Endothelial cell of umbilical vein (primary cell): ENCODE measurements at places on chromosomes 5 and 9. TPM values are rescaled to one million over a fixed set of nuclear protein-coding genes. Genes with fewer than 3 reads are reported as not detected.

DNA sequence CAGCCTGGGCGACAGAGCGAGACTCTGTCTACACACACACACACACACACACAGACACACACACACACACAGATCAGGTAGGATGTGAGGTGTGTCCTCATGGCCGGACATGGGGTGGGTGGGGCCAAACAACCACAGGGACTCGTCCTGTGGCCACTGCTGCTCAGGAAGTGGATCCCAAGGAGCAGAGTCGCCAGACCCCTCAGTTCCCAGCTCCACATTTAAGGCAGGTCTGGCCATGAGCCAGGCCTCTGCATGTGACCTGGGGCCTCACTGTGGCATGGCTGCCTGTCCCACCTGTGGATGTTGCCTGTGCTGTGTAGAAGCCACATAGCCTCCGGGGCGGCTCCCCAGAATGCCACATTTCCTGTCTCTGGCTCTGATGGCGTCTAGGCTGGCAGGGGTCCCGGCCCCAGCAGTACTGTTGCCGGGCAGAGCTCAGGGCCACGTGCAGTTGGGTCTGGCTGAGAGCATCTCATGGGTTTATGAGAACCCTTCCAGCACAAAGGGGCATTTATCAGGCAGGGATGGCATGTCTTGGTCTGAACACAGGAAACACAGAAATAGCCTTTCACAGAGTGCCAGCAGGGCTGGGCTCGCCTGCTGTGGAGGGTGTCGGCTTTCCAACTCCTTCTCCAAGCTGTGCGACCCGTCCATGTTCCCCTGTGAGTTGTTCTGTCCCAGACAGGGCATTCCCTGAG lies 9.9 kb upstream of the NINJ1 start:
- no peak for DNase-seq
- no peaks in the 10 kb centered on the region for H3K27me3 ChIP-seq
- no peak overlapping the region for H3K4me3 ChIP-seq
- H3K4me1 ChIP-seq, result peaks cover 3% of the 10 kb centered on the region
- no peaks in the 10 kb centered on the region for H3K36me3 ChIP-seq

- H3K4me1 ChIP-seq, result no peaks in the 10 kb centered on the region
- H3K36me3 ChIP-seq, result no peaks in the 10 kb centered on the region
- DNase-seq, result no peak
- H3K27me3 ChIP-seq, result no peaks in the 10 kb centered on the region
- H3K27ac ChIP-seq, result no peak overlapping the region
Measured at GRCh38 chr5:18553269-18553668, 919.0 kb downstream of the TAF11L14 start.

DNA sequence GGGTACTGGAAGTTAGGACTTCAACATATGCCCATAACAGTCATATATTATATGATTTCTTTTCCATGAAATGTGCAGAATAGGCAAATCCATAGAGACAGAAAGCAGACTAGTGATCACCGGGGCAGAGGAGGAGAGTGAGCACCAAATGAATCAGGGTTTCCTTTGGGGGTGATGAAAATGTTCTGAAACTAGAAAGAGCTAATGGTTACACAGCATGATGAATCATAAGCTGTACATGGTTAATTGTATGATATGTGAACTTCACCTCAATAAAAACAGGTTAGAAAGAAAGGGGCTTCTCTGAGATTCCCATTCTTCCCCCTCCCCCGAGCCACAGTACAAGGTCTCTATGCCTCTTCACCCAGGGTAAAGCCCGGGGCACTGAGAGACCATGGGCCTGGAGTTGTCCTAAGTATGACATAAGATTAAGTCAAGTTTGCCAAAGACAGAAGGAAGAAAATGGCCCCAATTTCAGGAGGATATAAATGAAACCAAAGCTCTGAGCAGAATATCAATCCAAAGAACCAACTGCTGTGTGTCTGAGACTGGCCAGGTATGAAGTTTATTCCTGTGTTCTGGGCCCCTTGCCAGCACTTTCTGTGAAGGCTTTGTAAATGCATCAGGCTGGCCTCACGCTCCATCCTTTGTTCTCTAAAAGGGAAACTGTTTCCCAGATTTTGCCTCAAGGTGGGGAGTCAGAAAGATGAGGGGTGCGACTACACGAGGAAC lies 243.8 kb downstream of the CDK5RAP2 start:
- no peaks in the 10 kb centered on the region for H3K36me3 ChIP-seq
- DNase-seq, result no peak
- no peak overlapping the region for H3K4me3 ChIP-seq
- peaks cover 2% of the 10 kb centered on the region for H3K27me3 ChIP-seq
- no peak overlapping the region for H3K27ac ChIP-seq

GRCh38 chr9:35923927-35924763 lies 14.9 kb downstream of the SPAAR start:
- no peak overlapping the region for H3K27ac ChIP-seq
- no peak for DNase-seq

GRCh38 chr5:143206196-143207053 lies 197.1 kb downstream of the NR3C1 start:
- H3K4me3 ChIP-seq, result no peak overlapping the region
- H3K4me1 ChIP-seq, result peaks cover 18% of the 10 kb centered on the region
- H3K27me3 ChIP-seq, result no peaks in the 10 kb centered on the region
- no peak overlapping the region for H3K27ac ChIP-seq
- no peaks in the 10 kb centered on the region for H3K36me3 ChIP-seq
- no peak for DNase-seq

DNA sequence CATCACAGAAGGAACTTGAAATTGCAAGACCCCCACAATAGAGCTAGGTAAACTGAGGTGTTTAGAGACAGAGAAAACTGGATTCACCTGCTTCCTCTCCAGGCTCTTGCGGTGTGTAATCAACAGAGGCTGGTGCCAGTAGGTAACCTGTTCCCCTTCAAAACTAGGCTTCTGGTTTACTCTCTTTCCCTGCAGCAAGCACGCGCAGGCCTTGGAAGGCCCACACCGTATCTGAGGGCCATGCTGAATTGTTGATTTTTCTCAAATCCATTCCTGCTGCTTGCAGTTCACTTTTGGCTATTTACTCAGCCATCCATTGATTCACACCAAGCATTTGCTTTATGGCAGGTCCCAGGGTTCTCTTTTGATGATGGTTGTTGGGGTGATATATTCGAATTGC lies 667 bp upstream of the FRRS1L start:
- H3K27me3 ChIP-seq, result peaks cover 31% of the 10 kb centered on the region
- no peak for DNase-seq
- H3K4me1 ChIP-seq, result no peaks in the 10 kb centered on the region
- no peak overlapping the region for H3K27ac ChIP-seq
- no peak overlapping the region for H3K4me3 ChIP-seq

DNA sequence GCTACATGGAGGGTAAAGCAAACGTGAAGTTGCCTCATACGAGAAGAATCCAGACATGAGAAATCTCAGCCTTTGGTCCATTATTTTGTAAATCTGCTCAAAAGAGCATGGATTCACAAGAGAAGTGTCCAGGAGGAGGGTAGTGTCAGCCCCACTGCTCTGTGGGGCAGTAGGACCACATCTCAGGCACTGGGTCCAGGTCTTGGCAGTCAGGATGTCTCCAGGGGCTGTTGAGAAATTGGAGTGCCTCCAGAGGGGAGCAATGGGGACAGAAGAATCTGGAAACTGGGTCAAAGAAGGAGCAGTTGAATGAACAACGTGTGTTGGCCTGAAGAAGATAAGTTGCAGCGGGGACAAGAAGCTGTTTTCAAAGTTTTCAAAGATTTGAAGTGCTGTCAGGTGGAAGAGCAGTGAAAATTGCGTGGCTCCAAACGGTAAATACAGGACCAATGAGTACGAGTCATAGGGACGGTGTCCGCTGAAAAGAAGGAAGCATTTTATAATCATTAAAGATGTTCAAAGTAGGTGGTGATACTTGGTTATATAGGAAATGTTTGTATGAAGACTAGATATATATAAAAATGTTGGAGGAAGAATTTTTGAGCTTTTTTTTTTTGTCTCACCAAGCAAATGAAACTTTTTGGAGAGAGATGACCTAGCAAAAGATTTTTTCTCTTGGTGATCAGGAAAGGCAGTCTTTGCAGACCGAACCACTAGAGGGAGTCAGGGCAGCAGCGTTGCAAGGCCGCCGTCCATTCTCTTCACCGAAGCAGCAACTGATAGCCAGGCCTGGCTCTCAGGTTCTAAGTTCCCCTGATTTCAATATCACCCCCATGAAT lies 57.1 kb upstream of the ZBED3 start:
- no peaks in the 10 kb centered on the region for H3K27me3 ChIP-seq
- no peak overlapping the region for H3K27ac ChIP-seq
- H3K4me1 ChIP-seq, result peaks cover 10% of the 10 kb centered on the region

GRCh38 chr5:62633243-62633642 lies 54.6 kb downstream of the LRRC70 start:
- H3K27ac ChIP-seq, result no peak overlapping the region
- H3K27me3 ChIP-seq, result no peaks in the 10 kb centered on the region
- H3K4me1 ChIP-seq, result no peaks in the 10 kb centered on the region
- H3K4me3 ChIP-seq, result no peak overlapping the region
- no peaks in the 10 kb centered on the region for H3K36me3 ChIP-seq

GRCh38 chr5:179375236-179375685 lies 30.0 kb upstream of the ADAMTS2 start:
- no peaks in the 10 kb centered on the region for H3K27me3 ChIP-seq
- no peaks in the 10 kb centered on the region for H3K36me3 ChIP-seq

- H3K4me3 ChIP-seq, result no peak overlapping the region
- H3K27me3 ChIP-seq, result no peaks in the 10 kb centered on the region
- no peaks in the 10 kb centered on the region for H3K36me3 ChIP-seq
- peaks cover 13% of the 10 kb centered on the region for H3K4me1 ChIP-seq
- DNase-seq, result no peak
Measured at GRCh38 chr9:95874303-95874988, 1.0 kb upstream of the ERCC6L2 start.

- no peak overlapping the region for H3K4me3 ChIP-seq
- no peak for DNase-seq
- peaks cover 15% of the 10 kb centered on the region for H3K36me3 ChIP-seq
- no peaks in the 10 kb centered on the region for H3K4me1 ChIP-seq
- no peak overlapping the region for H3K27ac ChIP-seq
Measured at GRCh38 chr9:114205171-114206015, 50.1 kb downstream of the COL27A1 start.

DNA sequence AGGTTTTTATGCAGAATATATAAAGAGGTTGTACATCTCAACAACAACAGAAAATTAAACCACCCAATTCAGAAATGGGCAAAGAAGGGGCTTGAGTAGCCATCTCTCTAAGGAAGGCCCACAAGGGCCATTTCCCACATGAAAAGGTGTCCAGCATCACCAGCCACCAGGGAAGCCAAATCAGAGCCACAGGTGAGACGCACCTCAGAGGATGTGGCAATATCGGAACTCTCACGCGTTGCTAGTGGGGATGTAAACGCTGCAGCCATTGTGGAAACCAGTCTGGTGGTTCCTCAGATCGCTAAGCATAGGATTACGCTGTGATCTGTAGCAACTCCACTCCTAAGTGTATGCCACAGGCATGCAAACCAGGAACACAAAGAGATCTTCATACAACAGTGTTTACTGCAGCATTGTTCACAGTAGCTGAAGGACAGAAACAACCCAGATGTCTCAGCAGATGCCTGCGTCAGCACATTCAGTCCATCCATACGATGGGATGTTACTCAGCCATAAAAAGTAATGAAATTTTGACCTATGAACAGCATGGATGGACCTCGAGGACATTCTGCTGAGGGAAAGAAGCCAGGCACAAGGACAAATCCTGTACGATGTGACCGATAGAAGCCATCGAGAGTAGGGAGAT lies 84.3 kb upstream of the CACNA1B start:
- H3K4me1 ChIP-seq, result no peaks in the 10 kb centered on the region
- H3K27me3 ChIP-seq, result no peaks in the 10 kb centered on the region
- peaks cover 27% of the 10 kb centered on the region for H3K36me3 ChIP-seq
- H3K4me3 ChIP-seq, result no peak overlapping the region
- no peak overlapping the region for H3K27ac ChIP-seq
- DNase-seq, result no peak

DNA sequence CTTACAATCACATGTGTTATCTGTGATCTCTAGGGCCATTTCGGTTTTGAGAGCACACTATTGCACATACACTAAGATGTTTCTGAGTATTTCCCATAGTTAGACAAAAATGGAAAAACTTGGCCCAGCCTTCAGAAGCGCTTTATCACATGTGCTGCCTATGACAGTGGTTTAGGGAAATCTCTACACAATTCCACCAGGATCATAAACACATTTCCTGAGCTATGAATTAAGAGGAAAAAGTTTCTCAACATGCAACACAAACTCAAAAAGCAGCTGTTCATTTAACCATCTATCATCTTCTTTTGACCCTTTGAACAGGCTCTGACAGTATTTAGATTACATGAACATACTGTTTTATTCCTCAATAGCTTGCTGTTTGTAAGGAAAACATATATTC lies 15.1 kb downstream of the FGF1 start:
- no peak overlapping the region for H3K27ac ChIP-seq
- DNase-seq, result no peak
- peaks cover 8% of the 10 kb centered on the region for H3K4me1 ChIP-seq
- no peaks in the 10 kb centered on the region for H3K36me3 ChIP-seq

- no peak overlapping the region for H3K4me3 ChIP-seq
- no peak overlapping the region for H3K27ac ChIP-seq
- peaks cover 2% of the 10 kb centered on the region for H3K4me1 ChIP-seq
Measured at GRCh38 chr5:20972419-20972925, 984.5 kb upstream of the CDH18 start.

DNA sequence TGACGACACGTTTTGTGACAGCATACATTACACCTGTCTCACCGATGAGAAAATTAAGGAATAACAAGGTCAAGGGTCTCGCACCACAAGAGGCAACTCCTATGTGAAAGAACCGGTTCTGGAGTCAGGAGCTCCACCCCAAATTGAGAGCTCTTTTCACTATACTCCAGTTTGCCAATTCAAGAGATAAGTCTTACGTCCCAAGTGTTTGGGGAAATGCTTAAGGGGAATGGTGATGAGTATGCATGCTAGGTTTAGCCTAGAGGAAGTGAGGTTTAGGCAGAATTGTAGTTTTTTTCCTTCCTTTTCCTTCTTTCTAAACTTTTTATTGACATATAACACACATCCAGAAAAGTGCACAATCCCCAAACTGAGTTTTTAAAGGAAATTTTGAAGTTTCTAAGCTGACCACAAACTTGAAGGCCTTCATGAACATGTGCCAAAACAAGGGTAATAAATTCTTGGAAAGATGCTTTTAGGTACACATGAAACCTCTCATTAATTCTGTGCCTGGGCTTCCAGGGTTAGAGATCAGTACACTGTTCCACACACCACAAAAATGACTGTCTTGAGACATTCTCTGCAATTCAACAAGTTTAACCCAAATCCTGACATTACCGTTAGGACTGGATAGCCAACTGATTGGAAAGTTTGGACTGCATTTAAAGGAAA lies 127.6 kb upstream of the SLC1A3 start:
- H3K36me3 ChIP-seq, result no peaks in the 10 kb centered on the region
- no peak overlapping the region for H3K27ac ChIP-seq
- no peak overlapping the region for H3K4me3 ChIP-seq
- no peaks in the 10 kb centered on the region for H3K27me3 ChIP-seq

Gene CTNND2
- total RNA-seq, result not detected in 2 replicates

Gene FAM78A
- total RNA-seq, result 26.6 and 34.0 TPM in 2 replicates

Gene GZMA
- total RNA-seq, result not detected in 2 replicates

Gene AKNA
- total RNA-seq, result 19.9 and 22.4 TPM in 2 replicates

Gene EIF4EBP3
- total RNA-seq, result 7.6 and 8.8 TPM in 2 replicates

Gene IL3
- total RNA-seq, result not detected in 2 replicates

Gene YIPF5
- 73.7 and 90.0 TPM in 2 replicates for total RNA-seq

Gene MYOT
- total RNA-seq, result not detected in 2 replicates
